ENCODE measurements at places on chromosomes 4 and X.

DNA sequence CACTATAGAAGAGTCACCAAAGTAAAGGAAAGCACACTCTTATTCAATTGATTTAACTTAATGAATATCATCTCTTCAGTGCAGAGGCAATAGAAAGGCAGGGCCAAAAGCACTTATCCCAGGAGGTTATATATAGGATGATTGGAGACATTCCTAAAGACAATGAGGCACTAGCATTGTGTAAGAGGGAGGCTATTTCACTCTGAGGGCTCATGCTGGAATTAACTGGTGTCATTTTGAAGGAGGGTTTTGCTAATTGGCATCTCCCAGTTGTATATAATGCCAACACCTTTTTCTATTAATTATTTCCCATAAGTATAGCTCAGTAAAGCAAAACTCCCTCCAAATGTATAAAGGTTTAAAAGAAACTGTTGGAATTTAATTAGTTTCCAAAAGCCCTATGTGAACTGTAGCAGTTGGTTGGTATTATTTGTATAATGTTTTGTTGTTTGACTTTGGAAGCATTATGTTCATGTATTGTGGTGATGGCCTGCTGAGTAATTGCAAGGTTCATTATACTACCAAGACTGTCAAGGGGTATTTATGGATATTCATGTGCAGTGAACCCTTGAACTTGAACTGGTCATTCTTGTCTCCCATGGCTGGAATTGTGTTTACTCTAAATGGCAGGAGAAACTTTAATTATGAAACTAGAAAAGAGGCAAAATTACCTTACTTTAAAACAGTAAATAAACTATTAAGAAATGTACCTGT lies 270.3 kb downstream of the BMPR1B start:
- H3K4me3 ChIP-seq = no peak overlapping the region
- H3K27ac ChIP-seq = no peak overlapping the region
- H3K4me1 ChIP-seq = no peaks in the 10 kb centered on the region
- no peaks in the 10 kb centered on the region for H3K27me3 ChIP-seq
- no peak for DNase-seq
- no peaks in the 10 kb centered on the region for H3K36me3 ChIP-seq

- no peaks in the 10 kb centered on the region for H3K36me3 ChIP-seq
- H3K27ac ChIP-seq = no peak overlapping the region
- H3K4me3 ChIP-seq = no peak overlapping the region
- DNase-seq = no peak
Observed at GRCh38 chr4:13294961-13295605, 189.1 kb downstream of the RAB28 start.

GRCh38 chr4:82373486-82373815 lies 340 bp downstream of the HNRNPD start:
- peaks cover 24% of the 10 kb centered on the region for H3K4me1 ChIP-seq
- DNase-seq = no peak
- peak overlapping the region; percentile 99 for H3K27ac ChIP-seq
- peak overlapping the region; percentile 97 for H3K4me3 ChIP-seq
- no peaks in the 10 kb centered on the region for H3K27me3 ChIP-seq
- H3K36me3 ChIP-seq = peaks cover 25% of the 10 kb centered on the region

DNA sequence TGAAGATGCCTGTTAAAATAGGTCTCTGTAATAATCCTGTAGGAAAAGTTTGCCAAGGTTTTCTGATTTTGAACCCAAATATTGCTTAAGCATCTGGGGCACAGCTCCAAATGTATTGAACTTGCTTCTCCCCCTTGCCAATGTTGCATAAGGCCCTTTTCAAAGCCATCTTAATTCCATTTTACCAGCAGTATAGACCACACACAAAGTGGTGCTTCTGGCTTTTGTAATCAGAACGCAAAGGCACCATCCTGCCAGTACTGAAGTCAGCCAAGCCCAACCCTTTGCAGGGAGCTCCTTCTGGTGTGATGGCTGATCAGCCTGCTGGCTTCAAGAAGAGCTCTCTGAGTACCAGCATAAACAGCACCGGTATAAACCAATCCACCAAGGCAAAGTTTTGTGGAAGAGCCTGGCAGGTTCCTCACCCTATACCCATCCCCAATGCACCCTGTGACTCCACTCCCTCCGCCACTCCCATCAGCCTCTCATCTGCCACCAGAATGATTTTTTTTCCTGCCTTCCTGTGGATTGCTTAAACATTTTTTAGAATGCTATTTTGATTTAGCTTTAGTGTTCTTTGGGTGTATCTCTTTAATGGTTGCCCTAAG lies 39.2 kb upstream of the USP9X start:
- no peak for DNase-seq
- no peak overlapping the region for H3K27ac ChIP-seq
- no peak overlapping the region for H3K4me3 ChIP-seq
- no peaks in the 10 kb centered on the region for H3K36me3 ChIP-seq
- no peaks in the 10 kb centered on the region for H3K4me1 ChIP-seq
- no peaks in the 10 kb centered on the region for H3K27me3 ChIP-seq

GRCh38 chr4:140680686-140681085 lies 75.5 kb downstream of the TBC1D9 start:
- no peaks in the 10 kb centered on the region for H3K27me3 ChIP-seq
- H3K4me1 ChIP-seq = peaks cover 1% of the 10 kb centered on the region
- no peak overlapping the region for H3K4me3 ChIP-seq
- H3K36me3 ChIP-seq = no peaks in the 10 kb centered on the region
- no peak overlapping the region for H3K27ac ChIP-seq

- DNase-seq = no peak
- peaks cover 3% of the 10 kb centered on the region for H3K27me3 ChIP-seq
- no peaks in the 10 kb centered on the region for H3K36me3 ChIP-seq
- no peaks in the 10 kb centered on the region for H3K4me1 ChIP-seq
Observed at GRCh38 chrX:134658760-134659023, 421 bp upstream of the PLAC1 start.

All from CD4-positive, alpha-beta T cell (primary cell).